ENCODE measurements at places on chromosomes 7 and 10.

DNA sequence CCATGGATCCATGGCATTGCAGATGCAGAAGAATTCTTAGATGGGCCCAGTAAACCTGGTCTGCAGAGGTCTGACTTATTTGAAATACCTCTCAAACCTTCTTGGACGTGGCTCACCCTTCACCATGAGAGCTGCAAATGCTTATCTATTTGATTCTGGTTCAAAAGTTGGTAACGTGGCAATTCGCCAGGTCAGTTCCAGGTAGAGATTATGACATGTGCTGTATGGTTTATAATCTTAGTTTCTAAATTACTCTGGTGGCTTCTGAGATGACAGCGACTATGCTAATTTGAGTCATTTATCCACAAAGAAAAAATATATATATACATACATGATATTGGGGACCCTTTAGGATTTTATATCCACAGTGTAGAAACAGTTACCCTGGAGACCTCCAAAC, 68.8 kb downstream of the NRP1 start:
- no peak for DNase-seq

DNA sequence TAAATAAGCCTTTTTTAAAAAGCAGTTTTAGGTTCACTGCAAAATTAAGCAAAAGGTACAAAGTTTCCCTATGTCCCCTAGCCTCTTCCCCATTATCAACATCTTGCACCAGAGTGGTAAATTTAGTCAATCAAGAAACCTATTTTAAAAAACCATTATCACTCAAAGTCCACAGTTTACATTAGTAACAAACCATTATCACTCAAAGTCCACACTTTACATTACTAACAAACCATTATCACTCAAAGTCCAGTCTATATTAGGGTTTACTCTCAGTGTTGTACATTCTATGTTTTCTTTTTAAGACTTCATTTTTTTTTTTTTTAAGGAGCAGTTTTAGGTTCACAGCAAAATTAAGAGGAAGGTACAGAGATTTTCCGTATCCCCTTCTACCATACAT, 74.1 kb upstream of the GPR37 start:
- DNase-seq = no peak

GRCh38 chr10:79056361-79056735, 12.4 kb upstream of the ZMIZ1 start:
- DNase-seq = no peak

- DNase-seq = no peak
Measured at GRCh38 chr10:3639546-3639945, 145.5 kb downstream of the KLF6 start.

DNA sequence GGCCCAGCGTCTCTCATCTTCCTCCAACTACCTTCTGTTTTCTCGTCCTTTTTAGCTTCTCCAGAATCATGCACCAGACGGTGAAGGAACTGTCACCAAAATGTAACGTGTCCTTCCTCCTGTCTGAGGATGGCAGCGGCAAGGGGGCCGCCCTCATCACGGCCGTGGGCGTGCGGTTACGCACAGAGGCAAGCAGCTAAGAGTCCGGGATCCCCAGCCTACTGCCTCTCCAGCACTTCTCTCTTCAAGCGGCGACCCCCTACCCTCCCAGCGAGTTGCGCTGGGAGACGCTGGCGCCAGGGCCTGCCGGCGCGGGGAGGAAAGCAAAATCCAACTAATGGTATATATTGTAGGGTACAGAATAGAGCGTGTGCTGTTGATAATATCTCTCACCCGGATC, 15.8 kb downstream of the TACR2 start:
- DNase-seq = no peak

GRCh38 chr7:92961961-92962360, 125.6 kb upstream of the CDK6 start:
- no peak for DNase-seq

DNA sequence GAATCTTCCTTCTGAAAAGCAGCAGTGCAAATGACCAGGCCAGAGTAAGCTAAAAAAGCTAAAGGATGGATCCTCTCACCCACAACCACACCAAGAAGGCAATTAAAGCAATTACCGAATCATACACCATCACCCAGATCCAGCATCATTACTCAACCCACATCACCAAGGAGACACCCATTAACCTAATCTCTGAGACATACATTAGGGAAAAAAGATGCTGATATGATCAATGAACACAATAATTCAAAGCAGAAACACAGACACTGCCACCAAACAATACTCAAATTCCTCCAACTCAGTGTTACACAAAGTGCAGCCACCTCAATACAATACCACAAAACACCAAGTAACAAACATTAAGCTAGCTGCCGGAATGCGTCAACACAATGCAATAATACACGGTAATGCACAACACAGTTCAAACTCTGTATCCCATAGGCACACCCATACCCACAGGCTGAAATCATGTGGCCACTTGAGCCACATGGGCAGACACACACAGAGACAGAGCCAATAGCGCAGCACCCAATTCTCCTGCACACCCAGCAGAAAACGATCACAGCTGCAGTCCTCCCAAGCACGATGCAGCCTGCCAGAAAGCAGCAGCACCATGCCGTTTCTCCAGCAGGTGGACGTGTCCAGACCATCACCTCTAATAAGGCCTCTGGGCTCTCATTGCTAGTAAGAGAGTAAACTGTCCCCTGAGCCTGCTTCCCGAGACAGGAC, 21.5 kb downstream of the PAX2 start:
- DNase-seq = no peak

DNA sequence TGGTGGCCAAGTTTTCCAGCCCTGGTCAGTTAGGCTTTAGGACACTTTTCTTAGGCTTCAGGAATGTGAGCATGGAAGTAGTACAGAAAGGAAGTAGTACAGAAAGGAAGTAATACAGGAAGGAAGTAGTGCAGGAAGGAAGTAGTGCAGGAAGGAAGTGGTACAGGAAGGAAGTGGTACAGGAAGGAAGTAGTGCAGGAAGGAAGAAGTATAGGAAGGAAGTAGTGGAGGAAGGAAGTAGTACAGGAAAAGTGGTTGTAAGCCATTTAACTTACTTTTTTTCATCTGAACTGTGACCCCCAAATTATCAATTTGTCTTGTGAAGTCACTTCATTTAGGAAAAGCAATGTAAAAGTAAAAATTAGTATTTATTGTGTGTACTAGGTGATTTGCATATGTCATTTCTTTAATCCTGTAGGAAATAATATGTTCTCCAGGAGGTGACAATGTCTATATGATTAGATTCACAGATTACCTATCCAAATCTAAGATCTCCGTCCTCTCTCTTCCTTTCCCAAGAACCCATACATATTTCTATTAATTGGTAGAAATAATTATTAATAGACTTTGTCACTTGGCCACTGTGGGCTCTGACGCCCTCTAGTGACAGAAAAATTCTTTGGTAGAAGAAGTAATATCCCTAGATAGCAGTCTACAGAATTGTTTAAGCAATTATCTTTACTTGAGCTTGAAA, 3.9 kb upstream of the FAS start:
- no peak for DNase-seq

DNA sequence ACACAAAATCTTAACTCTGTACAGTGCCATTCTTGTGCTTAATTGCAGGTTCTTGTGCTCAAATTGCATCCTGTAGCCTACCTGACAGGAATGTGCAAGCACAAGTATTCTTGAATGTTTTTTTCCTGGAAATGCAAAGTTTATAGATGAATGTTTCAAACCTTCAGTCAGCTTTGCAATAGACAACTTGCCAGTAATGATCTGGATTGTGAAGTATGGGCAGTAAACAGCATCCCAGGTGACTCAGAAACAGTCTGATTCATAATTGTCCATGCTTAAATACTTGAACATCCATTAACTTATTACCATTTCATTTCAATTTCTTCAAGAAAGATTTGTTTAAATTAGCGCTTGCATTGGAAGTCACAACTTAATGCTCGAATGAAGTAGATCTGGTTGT, 347.2 kb downstream of the SDK1 start:
- no peak for DNase-seq

GRCh38 chr10:80471715-80472233, 17.7 kb downstream of the TSPAN14 start:
- DNase-seq = no peak

DNA sequence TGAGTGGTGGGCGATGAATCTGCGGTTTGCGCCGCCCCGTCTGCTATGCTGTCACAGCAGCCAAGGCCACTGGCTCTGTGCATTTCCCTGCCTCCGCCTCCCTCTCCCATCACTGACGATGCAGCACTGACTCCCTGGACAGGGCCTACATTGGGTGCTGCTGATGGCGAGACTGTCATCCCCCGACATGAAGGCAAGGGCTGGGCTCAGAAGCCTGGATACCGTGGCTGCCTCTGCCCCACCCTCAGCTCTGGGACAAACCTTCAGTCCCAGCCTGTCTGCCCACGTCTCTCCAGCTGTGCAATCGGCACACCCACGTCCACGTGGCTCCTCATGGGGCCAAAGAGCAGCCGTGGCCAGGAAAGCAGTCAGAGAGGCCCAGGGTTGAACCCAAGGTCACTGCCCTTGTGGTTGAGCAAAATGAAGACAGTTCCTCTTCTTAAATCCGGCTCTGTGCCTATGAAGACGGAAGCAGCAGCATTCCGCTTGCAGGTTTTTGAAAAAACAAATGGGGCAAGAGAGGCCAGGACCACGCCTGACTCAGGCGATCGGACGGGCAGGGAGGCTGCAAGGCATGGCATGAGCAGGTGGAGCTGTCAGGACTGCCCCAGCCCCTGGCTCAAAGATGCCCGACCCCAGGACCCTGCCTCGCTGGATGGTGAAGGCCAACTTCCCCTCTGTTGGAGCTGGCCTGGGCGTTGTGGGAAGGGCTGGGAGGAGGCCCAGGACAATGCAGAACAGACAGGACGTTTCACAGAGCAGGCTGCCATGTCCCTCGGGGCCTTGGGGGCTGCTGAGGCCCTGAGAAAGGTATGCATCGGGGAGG, 517.5 kb downstream of the DNAJB6 start:
- DNase-seq = no peak

DNA sequence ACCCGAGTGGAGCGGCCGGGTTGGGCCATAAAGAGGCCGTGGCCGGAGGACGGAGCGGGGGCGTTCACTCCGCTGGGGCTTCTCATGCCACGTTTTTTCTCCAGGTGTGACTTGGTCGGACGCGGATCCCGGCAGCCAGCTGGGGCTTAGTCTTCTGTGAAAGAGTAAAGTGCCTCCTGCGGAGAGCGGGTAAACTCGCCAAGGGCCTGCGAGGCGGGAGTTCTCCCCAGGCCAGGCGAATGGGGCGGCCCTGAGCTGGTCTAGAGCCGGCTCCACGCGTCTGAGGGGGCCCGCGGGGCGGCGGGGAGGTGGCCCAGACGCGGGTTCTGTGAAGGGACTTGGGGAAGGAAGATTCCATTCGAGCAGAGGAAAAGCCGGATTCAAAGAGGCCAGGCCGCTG, 86.3 kb upstream of the VIPR2 start:
- no peak for DNase-seq

GRCh38 chr10:28721318-28721951, 44.1 kb downstream of the BAMBI start:
- no peak for DNase-seq

DNA sequence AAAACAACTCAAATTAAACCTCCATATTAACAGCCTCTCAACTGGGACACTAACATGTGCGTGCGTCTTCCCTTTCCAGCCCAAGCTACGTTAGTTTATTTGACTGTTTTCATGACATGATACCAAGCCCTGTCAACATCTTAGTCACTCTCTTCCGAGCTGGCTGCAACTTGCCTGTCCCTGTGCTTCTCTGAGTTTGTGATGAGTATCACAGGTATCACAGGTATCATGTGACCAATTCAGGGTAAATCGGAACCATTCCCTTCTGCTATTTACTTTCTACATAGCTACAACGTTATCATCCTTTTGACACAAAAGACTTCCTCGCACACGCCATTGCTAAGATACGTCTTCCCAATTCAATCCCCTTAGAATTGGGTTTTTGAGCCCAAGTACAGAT, 70.2 kb downstream of the CAV1 start:
- no peak for DNase-seq

- DNase-seq = no peak
Measured at GRCh38 chr10:110162741-110163145, 44.7 kb upstream of the MXI1 start.

DNA sequence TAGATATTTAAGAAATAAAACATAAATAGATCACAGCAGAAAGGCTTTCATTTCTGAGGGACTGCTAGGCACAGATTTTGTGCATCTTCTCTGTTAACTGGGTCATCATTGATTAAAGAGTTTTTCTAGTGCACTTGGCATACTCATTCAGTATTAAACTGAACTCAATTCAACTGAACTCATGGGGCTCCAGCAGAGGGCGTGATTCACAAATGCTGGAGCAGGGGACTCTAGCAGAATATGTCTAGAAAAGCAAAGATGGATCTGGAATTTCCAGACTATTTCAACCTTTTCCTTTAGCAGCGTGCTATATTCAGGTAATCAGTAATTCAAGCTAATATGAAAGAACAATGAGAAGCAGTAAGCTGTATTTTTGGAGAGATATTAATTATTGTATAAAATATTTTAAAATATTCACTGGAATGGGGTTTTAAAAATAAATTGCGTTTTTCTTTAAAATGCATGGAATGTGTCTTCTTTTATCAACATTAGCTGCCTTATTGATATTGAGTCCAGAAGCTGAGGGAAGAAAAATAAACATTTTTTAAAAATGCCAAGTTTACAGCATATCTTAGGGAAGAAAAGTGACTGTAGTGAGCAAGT, 296.8 kb upstream of the CACNA2D1 start:
- DNase-seq = no peak

GRCh38 chr7:36202398-36202797, 49.3 kb downstream of the EEPD1 start:
- no peak for DNase-seq

DNA sequence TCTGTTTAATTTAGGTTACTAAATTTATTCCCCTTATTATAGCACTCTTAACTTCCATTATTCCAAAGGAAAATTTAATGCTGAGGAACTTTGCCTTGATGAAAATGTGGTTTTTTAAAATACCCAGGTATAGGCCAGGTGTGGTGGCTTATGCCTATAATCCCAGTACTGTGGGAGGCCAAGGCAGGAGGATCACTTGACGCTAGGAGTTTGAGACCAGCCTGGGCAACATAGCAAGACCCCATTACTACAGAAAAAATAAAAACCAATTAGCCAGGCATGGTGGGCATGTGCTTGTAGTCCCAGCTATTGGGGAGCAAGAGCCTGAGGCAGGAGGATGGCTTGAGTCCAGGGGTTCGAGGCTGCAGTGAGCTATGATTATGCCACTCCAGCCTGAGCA, 32.4 kb downstream of the TMEM243 start:
- no peak for DNase-seq

DNA sequence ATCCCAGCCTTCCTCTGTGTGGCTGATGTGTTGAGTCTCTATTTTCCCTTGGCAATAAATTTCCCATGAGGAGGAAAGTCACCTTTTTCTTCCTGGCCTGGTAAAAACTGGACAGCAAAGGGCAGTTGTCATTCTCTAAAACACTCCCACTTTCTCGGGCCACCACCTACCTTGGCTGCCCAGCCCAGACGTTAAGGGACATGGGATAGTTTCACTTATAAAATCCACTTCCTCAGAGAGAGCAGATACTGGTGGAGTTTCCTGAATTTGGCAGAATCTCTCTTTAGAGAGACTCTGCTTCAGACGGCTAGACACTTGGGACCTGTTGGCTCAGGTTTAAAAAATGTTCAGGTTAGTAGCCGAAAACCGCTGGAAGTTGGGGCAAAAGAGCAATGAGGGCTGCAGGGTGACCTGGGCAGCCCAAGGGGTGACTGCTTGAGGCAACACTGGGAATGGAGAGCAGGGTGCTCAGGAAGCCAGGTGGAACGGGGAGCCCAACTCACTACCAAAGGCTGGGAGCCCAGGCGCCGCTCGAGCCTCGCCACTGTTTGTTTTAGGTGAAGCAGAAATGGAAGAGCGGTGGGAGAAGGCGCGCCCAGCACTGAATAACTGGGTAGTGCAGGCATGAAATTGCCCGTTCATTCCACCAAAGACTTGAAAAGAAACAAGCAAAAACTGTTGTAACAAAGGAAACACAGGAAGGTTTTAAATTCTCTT, 186.1 kb downstream of the TRIL start:
- no peak for DNase-seq
